ENCODE measurements at places on chromosomes 7 and 10. TPM values are rescaled to one million over a fixed set of nuclear protein-coding genes. Genes with fewer than 3 reads are reported as not detected.

DNA sequence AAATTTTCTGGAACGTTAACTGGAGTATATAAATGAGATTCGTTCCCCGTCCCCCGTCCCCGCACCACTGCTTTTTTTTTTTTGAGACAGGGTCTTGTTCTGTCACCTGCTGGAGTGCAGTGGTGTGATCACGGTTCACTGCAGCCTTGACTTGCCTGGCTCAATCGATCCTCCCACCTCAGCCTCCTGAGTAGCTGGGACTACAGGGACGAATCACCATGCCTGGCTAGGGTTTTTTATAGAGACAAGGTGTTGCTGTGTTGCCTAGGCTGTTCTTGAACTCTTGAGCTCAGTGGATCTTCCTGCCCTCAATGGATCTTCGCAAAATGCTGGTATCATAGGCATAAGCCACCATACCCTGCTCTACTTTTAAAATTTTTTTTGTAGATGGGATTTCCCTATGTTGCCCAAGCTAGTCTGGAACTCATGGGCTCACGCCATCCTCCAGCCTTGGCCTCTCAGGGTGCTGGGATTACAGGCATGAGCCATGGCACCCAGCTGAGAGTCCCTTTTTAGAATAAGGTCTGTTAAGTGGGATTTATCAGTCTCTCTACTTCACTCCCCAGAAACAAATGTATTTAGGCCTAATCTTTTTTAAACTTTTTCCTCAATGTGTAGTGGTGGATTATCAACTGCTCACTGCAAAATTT is 122.9 kb downstream of the LYZL1 start:
- DNase-seq, result peak; percentile 30

- no peak for DNase-seq
These were observed 220.0 kb downstream of the CACNA2D1 start for GRCh38 chr7:82223580-82223979.

DNA sequence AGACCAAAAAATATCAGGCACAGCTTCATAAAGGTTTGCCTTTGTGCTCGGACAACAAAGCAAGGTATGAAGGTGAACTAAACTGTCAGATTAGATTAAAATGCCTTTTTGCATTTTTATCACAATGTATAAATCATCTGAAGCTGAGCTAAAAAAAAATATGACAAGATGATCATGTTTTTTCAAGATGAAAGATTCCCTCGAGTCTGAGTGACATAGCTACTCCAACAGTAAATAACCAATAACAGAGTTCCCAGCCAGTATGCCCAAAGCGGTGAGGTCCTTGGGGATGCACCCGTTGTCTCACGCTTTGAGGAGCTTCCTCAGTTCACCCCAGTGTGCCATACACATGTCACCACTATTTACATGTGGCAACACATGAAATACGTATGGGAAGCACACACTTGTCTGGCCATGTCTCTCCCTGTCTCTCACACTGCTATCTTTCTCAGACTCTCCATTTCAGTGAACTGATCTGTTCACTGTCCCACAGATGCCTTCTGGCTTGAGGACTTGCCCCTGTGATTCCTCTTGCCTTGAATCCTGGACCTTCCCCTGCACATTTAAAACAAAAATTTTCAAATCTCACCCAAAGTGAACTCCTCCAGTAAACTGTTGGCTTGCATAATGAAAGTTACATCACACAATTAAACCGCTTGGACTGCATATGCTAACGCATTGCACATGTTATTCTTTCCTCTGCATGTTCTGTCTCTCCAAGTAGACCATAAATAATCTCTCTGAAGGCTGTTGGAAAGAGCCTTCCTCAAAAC is 2.6 kb upstream of the PIK3CG start:
- DNase-seq, result no peak

Gene CEP41
- total RNA-seq, result 19.7 TPM

Gene TMEM229A
- not detected for total RNA-seq

Gene IMMP2L
- total RNA-seq, result 25.8 TPM

DNA sequence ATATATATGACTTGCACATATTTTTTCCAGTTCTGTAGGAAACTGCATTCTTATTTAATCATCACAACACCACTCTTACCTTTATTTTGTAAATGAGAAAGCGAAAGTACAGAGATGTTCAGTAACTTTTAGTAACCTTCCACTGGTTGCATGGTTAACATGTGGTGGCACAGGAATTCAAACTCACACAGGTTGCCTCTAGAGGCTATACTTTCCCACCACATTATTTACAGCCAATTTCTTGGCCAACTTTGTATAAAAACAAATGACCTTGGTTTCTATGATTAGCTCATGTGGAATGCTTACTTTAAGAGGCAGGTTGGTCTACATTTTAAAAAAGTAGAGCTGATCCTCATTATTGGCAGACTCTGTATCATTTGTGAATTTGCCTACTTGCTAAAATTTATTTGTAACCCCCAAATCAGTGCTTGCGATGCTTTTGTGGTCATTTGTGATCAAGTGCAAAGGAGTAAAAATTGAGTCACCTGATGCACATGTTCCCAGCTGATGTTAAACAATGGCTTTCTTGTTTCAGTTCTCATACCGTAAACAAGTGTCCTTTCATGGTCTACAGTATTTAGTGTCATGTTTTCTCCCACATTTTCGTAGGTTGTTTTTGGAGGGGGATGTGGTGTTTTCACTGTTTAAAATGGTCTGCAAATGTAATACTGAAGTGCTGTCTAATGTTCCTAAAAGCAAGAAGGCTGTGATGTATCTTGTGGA is 14.8 kb downstream of the BBS9 start:
- DNase-seq, result no peak

Gene MYPN
- not detected for total RNA-seq

- peak; percentile 80 for DNase-seq
These were observed 262.8 kb upstream of the AOAH start for GRCh38 chr7:36986948-36987724.

Gene TMEM60
- total RNA-seq, result 10.1 TPM

DNA sequence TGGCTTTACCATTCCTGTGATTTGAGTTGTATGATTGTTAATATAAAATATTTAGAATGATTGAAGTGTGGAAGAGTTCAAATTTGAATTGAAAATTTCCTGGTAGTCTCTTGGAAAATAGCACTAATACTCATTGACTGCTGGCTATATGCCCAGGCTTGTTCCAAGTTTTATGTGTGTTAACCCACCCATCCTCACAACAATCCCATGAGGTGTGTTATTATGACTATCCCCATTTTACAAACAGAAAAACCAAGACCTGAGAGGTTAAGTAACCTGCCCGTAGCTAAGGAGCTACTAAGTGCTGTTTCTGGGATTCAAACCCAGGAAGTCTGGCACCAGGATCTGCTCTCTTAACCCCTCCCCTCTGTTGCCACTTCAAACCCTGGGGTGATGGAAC is 213.9 kb downstream of the CREB5 start:
- DNase-seq, result no peak

Gene TCAF2
- 47.6 TPM for total RNA-seq

Gene CDHR1
- total RNA-seq, result 1.1 TPM

GRCh38 chr10:4066581-4067390 is 281.8 kb upstream of the KLF6 start:
- DNase-seq, result peak; percentile 45

Gene MKX
- total RNA-seq, result 0.53 TPM

- DNase-seq, result no peak
These were observed 9.6 kb downstream of the PDLIM1 start for GRCh38 chr10:95281206-95281605.

Gene AGAP9
- total RNA-seq, result 3.7 TPM

All from activated CD4-positive, alpha-beta T cell treated with anti-CD3 and anti-CD28 coated beads for 36 hours (primary cell).